Glomerular endothelial cell (primary cell): ENCODE measurements at places on chromosomes 7 and 10.

DNA sequence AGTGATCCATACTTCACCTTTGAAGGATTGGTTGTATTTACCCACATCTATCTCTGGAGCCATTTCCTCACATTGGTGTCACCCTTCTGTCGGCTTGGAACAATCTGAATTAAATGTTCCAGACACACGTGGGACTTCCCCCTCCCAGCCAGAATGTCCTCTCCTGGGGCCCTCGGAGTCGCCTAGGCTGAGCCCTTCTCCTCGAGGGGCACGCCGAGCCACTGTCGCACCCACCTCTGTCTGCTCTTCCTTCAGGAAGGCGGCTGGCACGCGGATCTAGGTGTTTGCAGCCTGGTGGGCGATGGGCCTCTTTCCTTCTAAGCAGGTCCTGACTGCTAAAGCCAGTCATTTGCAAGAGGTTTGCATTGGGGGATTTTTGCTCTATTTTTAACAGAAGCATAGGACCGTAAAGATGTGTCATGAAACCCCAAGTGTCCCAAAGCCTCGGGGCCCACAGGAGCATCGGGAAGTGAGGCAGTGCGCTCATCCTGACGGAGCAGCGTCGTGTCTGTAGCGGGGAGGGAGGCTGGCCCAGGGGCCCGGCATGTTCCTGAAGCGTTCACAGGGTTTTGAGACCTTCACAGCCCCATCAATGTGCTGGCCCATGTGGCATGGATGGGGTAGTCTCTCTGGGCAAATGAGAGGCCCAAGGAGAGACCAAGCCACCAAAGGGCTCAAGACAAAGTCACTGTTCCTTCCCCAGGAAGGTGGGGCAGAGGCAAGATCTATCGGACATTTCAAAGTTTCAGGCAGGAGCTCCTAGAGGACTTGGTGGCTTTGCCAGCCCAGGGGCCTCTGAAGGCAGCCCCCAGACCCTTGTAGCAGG is 86.7 kb downstream of the RGS10 start:
- DNase-seq = no peak

GRCh38 chr10:71848325-71849275 is 2.5 kb downstream of the PSAP start:
- no peak for DNase-seq

DNA sequence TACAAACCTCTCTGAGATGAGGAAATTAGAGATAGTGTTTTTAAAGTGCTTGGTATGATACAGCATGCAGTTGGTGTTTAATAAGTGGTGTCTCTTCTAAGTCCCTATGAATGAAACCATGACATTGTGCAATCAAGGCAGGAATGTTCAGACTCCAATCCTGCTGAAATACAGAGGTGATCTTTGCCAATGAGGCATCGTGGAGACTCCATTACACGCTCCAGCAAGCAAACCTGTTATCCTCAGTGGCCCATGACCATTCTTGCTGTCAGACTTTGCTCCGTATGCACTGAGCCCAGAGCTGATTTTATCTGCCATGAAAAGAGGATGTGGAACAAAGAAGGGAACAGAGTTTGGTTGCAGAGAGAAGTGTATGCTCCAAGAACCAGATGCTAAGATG is 47.3 kb downstream of the CDHR3 start:
- no peak for DNase-seq

DNA sequence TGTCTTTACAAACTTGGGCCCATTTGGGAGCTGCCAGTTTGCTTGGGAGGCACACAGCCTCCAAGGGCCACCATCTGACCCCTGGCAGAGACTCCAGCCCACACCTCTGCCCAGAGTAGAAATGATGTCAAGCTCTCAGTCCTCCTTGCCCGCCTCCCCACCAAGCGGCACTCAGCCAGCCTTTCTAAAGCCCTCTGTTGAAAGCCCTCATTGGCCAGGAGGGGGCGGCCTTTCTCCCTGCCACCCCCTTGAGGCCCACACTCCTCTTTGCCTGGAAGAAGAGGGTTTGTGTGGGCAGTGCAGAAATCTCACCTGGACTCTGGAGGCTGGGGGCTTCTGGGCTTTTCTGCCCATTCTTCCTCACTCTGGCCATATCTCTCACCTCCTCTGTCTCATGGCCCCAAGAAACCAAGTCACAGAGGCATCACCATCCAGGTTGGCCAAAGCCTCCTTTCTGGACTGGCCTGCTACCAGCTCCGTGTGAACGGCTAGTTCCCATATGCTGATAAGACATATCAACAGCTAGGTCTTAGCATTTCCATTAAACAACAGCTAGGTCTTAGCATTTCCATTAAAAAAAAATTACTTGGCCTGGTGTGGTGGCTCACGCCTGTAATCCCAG is 36.1 kb downstream of the UBTD1 start:
- no peak for DNase-seq

GRCh38 chr7:39353615-39354376 is 212.4 kb upstream of the YAE1 start:
- no peak for DNase-seq

- no peak for DNase-seq
These were observed 34.8 kb upstream of the ARHGAP22 start for GRCh38 chr10:48639632-48640031.

DNA sequence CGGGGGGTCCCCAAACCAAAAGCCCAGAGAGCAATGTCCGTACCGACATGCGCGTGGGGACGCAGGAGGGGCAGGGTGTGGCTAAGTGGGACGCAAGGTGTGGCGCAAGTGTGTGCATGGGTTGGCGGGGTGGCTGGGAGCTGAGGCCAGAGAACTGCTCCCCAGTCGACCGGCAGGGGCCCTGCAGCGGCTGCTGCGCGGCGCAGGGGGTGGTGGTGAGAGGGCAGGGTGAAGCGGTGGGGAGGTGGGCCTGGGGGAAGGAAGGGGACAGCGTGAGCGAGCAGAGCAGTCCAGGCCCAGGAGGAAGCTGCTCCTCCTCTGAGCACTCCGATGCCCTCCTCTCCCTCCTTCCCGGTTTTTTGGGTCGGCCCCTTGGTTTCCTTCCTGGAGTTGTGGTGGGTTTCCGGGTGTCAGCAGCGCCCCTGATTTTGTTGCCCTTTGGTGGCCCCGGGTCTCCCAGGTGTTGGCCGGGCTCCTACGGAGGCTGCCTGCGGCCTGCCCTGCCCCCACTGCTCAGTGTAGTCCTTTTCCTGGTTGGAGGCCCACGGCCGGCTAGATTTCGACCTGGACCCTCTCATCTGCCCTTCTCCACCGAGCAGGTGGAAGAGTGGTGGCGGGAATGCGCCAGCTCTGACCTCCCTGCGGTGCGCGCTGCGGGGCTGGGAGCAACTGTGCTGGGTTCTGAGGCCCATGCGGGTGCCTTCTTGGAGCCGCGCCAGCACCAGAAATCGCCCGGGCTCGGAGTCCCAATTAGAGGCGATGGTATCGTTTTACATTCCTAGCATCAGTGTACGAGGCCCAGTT is 40.5 kb upstream of the COMTD1 start:
- DNase-seq = no peak

- DNase-seq = no peak
These were observed 227.2 kb downstream of the NSUN6 start for GRCh38 chr10:18424200-18424599.

DNA sequence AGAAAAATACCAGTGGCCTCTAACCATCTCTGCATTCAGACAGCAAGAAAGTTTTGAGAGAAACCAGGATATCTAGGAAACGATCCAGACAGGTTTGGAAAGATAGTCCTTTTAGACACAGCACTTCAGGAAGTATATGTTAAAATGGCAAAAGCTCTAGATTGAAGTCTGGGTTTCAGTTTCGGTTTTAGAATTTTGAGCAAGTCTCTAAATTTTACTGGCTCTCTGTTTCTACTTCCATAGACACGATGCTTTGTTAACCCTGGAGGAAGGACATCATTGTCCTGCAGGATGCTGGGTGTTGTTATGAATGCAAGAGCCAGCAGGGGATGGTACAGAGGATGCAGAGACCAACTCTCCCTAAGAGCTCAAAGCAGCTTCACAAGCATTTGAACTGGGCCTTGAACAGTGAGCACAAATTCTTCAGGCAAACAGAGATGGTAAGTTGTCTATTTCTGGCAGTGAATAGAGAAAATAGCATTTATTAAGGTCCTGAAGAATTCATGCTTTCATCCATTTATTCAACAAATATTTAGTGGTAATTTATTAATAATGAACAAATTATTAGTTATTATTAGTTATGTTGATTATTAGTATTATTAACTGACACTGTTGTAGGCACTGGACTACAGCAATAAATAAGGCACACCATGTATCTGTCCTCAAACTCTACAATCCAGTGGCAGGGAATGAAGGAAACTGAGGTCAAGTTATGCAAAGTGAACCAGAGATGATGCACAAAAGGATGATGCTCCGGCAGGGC is 152.7 kb upstream of the NRP1 start:
- DNase-seq = no peak

DNA sequence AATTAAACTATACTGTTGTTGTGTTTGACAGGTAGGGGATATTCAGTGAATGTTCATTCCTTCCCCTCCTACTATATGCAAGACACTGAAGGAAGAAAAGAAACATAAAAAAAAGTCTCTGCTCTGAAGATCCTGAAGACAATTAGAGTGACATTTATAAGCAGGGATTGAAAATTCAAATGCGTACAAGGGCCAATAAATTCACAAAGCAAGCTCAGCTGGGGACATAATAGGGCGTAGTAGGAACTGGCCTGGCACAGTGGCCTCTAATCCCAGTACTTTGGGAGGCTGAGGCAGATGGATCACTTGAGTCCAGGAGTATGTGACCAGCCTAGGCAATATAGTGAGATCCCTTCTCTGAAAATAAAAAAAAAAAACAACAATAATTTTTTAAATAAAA is 104.9 kb upstream of the KMT2E start:
- DNase-seq = no peak
